ENCODE measurements at places on chromosomes 16 and 17.

- no peak for DNase-seq
Measured at GRCh38 chr16:8194794-8195193, 395.5 kb downstream of the TMEM114 start.

DNA sequence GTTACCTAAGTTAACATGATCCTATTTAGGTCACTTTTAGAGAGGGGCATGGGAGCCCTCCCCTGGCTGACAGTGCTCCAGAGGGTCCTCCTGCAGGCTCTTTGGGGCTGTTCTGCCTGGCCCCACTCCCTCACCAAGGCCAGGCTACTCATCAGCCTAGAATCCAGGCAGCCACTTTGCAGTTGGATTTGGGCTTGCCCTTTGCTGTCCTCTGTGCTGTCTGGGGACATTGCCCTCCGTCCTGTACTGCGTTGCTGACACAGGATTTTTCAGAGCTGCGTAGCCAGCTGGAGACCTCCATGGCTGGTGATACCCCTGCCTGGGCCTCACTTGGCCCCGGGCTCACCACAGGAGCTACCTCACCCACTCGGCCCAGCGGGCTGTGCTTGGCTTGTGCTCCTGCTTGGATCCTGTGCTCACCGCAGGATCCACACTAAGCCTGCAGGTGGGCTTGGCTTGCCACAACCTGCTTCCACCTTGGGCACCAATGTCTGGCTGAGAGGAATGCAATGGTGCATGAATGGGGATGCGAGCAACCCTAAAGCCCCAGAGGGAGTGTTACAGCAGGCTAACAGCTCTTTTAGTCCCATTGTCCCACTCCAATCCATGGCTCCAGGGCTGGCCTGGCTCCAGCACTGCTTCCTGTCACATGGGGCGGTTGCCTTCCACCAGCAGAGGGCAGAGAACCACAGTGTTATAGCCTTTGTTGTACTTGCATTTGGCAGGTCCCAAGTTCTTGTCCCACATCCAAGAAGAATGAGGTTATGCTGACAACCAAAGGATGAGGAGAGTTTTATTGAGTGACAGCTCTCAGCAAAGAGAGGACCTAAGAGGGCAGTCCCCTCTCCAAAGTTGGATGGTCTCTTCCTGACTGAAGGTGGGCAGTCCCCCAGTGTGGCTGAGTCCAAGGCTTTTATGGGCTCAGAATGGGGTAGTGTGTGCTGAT, 21.5 kb downstream of the CCL4 start:
- no peak for DNase-seq

GRCh38 chr17:39517224-39517623, 55.9 kb downstream of the CDK12 start:
- no peak for DNase-seq

DNA sequence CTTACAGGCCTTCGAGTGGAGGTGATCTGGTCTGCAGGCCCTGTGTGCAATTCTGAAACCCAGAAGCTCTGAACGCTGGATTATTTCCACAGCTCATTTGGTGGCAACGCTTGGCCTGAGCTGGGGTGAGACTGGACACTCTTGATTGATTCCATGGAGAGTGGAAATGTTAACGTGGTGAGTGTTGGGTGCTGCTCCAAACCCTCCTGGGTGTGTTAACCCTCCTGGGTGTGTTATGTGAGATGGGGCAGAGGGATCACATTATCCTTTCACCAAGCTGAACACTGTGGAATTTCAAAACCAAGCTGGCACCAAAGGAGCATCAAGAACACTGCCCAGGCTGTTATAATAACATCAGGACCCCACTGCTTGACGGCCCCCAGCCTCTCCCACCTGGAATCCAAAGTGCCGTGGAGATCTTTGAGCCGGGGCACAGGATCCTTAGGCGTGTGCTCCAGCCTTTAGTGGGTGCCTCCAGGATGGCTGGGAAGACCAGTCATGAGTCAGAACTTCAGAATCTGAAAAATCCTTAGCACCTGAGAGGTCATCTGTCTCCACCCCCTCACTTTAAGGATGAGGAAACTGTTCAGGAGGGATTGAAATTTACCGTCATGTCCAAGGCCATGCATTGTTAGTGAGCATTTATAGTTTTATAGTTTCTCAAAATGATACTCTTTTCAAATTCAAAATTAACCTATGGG, 75.0 kb downstream of the RPTOR start:
- DNase-seq: no peak

DNA sequence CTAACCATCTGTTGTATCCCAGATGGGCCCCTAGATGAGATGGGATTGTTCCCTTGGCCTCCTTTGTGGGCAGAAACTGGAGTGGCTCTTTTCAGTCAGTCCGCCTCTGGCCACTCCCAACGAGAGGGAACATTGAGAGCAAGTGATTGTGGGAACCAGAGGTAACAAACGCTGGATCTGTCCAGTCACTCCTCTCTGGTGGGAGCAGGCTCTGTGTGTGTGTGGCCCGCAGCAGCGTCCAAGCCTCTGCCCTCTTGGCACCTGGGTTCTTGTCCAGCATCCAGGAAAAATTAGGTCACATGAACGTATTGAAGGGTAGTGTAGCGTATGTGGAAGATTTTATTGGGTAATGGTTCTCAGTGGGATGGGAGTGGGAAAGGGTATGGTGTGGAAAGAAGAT, 101.9 kb upstream of the COX10 start:
- DNase-seq: no peak

DNA sequence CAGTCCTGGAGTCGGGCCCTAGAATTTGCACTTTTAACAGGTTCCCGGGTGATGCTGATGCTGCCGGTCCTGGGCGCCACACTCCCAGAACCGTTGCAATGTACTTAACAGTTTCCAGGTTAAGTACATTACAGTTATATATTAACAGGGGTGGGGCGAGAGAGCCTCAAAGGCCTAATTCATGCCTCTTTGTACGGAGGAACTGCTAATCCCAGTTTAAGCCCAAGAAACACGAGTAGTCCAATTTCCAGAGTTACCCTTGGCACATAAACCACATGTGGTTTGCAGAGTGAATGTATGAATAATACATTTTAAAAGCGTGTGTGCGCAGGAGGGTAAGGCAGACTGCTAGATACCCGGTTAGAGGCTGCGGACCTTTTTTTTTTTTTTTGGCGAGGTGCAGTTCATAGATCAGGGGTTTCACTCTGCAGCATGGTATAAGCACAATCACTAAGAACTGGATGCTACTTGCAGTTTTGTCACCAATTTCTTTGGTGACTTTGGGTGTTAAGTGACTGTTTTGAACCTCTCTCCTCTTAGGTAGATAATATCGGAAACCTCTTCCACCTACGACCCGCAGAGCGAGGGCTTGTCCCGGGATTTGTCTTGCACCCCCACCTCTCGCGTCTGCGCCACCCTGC, 713 bp downstream of the COX11 start:
- DNase-seq: peak; percentile 13

GRCh38 chr17:65143889-65144604, 6.9 kb downstream of the RGS9 start:
- no peak for DNase-seq

GRCh38 chr16:13856811-13857511, 63.0 kb upstream of the ERCC4 start:
- no peak for DNase-seq

- no peak for DNase-seq
Measured at GRCh38 chr16:22098405-22099255, 6.3 kb downstream of the VWA3A start.

DNA sequence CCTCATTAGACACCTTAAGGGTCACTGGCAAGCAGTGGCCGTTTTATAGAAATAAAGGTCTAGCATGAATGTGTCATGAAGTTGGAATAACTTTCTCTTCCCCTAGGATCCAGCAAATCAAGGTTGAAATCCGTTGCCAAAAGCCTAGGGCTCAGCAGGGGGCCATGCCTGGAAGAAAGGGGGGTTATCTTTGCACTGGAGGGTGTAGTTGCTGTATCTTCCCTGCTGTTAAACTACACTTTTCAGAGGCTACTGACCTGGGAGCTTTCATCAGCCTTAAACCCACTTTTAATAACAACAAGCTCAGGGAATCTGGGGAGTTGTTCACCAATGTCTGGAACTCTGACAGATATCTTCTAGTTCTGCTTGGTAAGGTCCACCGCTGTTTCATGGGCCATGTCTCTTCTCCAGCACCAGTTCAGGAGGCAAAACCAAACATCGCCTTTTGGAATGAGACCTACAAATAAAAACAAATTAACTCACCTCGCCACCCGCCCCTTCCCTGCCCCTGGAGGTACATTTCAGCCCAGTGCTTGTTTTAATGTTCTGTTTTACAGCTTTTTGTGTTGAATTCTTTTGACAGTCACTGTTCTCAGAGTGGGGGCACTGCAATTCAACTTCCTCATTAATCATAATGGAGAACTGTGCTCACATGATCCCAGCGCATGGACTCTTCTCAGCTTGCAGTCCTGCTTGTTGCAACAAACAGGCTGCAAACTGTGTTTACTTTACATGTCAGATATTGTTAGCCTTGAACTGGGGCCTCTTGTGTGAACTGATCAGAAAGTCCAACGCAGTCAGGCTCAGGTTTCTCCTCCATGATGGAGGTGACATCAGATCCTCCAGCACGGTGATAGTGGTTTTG, 508.7 kb downstream of the KCNJ2 start:
- no peak for DNase-seq

DNA sequence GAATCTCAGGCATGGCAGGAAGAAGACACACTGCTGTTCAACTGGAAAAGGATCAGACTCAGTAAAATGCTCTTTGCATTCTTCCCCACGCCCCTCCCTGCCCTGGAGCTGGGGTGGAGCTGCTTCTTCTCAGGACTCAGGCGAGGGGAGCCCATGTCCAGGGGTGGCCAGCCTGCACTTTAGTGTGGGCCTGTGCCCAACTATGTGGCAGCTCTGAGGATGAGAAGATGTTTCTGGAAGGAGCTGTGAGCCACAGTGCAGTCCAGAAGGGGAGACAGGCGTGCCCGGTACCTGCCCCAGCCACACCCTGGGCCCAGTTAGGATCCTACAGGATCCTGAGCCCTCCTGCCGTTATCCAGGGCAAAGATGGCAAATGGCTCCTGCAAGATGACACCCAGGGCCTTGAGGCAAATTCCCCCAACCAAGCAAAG, 120.3 kb downstream of the ANKRD11 start:
- DNase-seq: no peak

- peak; percentile 53 for DNase-seq
Measured at GRCh38 chr17:82315703-82316358, 1.6 kb downstream of the CD7 start.

DNA sequence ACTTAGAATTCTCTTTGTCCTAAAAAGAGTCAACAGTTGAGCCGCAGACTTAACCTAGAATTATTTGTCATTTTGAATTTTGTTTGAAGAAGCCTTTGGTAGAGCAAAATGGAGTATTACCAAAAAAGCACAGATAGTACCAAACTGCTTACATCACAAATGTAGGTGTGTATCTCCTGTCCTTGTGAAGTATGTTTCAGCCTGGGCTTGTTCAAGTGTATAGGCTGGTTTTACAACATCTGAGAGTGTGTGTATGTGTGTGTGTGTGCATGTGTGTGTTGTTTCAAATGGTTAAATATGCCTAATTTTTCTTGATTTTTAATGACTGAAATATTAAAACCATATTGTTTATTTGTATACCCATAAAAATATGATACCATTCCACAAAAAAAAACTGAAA, 188.7 kb upstream of the AXIN2 start:
- DNase-seq: no peak

DNA sequence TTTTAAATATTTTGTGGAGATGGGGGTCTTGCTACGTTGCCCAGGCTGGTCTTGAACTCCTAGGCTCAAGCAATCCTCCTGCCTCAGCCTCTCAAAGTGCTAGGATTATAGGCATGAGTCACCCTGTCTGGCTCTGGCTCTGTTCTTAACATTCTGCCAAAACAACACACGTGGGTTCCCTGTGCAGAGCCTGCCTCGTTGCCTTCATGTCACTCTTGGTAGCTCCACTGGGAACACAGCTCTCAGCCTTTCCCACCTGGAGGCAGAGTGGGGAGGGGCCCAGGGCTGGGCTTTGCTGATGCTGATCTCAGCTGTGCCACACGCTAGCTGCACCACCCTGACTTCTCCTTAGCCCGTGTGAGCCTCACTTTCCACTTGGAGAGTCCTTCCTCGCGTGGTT, 19.3 kb downstream of the CRISPLD2 start:
- DNase-seq: no peak

GRCh38 chr17:27294689-27295630, 1.0 kb downstream of the WSB1 start:
- DNase-seq: peak; percentile 36

DNA sequence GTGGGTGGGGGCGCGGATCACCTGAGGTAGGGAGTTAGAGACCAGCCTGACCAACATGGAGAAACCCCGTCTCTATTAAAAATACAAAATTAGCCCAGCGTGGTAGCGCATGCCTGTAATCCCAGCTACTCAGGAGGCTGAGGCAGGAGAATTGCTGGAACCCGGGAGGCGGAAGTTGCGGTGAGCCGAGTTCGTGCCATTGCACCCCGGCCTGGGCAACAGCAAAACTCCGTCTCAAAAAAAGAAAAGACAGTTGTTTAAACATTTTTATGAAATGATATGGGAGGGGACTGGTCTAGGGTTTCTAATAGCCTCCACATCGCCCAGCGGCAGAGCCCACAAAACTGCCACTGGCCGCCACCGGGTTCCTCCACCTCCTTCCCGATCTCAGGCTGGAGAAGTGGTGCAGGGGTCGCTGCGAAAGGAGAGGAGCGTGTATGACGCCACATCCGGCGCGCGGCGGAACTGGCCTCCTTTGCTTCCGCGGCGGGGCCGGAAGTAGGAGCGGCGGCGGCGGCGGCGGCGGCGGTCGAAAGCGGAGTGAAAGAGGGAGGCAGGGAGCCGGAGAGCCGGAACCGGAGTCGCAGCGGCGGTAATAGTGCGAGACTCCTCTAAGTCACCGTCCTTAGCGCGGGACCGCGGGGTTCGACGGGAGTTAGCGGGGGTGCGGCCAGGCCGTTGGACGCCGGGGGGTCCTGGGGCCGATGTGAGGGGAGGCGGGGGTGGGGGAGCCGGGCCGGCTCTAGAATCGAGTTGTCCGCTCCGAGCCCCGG, at the start of gene PPP4C:
Gene PPP4C, plus strand, starts transcription at position 492 of the 773 bp plus-strand sequence. CDS start 384 bp downstream, outside the sequence.
- DNase-seq: peak; percentile 90

GRCh38 chr17:28957992-28958355, 6.7 kb upstream of the PHF12 start:
- DNase-seq: no peak

DNA sequence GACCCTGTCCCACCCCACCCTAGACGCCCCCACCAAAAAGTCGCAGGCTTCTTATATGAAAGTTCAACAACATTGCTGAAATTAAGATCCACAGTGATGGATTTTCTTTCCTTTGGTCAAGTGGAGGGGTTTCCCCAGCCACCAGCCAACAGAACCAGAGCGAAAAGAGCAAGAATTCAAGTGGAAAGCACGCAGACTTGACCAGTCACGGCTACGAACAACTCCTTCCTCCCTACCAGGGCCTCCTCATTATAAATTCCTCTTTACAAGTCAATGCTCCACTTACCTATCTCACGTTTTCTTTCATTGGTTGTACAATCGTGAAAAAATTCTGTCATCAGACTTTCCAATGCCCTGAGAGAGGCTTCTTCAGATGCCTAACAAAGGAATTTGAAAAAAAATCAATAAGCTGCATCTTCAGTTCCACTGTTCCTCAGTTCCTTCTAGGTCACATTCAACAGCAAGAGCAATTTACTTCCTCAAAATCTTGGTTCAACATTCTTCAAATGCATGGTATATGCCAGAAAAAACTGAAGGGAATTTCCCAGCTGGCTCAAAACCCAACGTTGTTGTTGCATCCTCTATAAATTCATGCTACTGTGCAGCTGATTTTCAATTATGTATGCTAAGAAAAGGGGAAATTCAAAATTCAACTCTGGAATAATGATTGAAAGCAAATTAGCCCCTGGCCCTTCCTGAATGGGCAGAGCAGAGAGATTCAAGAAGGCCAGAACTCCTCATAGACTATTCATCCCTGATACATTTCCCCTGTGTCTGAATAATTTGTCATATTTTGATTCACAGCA, 30.9 kb downstream of the XPO6 start:
- DNase-seq: no peak

Data from activated naive CD4-positive, alpha-beta T cell treated with Interleukin-2 at 50 U/mL for 16 hours (primary cell).